ENCODE measurements at places on chromosomes 1 and 21.

GRCh38 chr1:61380561-61380960 lies 298.2 kb downstream of the NFIA start:
- no peak for DNase-seq

GRCh38 chr1:26993237-26994019 lies at the start of gene TRNP1:
Gene TRNP1, plus strand, starts transcription at chr1:26993692. Its CDS starts 95 bp downstream, at chr1:26993787.
- peak; percentile 71 for DNase-seq

- DNase-seq, result no peak
Observed at GRCh38 chr1:67580691-67581403, 104.2 kb upstream of the GADD45A start.

DNA sequence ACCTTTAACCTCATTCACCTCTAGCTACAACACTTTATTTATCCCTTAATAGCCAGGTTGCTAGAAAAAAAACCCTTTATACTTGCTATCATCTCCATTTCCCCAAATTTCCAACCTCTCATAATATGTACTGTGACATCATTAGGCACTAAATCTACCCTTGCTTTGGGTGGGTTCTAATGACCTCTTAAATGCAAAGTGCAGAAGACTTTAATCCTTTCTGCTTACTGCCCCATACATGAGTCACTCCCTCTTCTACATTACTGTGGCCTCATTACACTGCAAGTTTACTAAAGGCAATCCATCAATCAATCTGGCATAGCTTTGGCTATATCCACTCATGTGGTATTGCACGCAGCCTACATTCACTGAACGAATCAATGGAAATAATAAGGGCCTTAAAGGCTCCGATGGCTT lies 353.3 kb downstream of the SMYD3 start:
- DNase-seq, result no peak
